K562 (cell line): ENCODE measurements at places on chromosomes 12 and 14.

- DNase-seq: no peak
Observed at GRCh38 chr12:106074706-106075392, 63.9 kb downstream of the NUAK1 start.

DNA sequence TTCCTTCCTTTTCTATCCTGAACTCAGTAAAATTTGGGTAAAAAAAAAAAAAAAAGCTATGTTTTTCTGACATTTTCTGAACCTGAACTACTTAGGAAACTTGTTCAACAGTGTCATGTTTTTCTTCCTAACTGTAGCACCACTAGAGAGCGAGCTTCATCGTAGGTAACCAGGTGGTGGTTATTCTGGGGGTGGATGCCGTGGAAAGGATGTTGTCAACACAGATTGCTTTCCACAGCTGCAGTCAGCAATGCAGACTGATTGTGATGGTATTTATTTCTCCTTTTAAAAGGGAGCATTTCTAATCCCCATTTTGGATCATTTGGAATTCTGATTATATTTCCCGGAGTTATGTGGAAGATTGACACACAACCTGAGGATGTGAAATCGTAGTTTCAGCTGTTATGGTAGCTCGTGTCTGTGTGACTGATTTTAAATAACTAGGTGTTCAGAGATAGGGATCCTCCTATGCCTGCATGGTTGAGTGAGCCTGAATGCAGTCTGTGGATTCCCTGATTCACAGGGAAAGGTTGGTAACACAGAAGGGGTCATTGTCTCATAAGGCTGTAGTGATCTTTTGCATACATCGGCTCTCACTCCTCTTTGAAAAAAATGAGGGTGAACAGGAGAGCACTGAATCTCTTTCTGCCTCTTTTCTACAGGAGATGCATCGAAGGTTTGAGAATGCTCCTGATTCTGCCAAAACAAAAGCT lies 113.2 kb downstream of the ERC1 start:
- DNase-seq: no peak

- DNase-seq: no peak
Observed at GRCh38 chr12:7959278-7959677, 23.3 kb upstream of the SLC2A3 start.

DNA sequence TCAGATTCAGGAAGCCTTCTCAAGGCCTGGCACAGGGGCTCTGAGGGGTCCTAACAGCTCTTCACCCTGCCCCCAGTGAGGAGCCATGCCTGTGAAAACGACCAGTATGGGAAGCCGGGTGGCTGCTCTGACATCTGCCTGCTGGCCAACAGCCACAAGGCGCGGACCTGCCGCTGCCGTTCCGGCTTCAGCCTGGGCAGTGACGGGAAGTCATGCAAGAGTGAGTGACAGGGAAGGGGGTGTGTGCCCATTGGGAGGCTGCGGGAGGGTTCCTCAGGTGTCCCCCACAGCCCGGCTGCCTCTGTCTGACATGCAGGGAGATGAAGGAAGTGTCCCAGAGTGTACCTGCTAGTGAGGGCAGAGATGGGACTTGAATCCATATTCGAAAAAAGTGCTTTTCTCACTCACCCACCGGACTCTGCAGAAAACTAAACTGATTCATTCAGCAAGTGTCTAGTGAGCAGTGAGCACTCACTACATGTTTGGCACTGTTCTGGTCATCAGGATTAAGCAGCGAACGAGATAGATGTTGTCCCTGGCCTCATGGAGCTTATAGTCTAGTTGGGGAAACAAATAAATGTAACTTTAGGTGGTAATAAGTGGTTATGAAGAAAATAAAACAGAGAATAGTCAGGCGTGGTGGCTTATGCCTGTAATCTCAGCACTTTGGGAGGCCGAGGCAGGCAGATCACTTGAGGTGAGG lies 9.4 kb upstream of the LRP1-AS start:
- DNase-seq: no peak

- no peak for DNase-seq
Observed at GRCh38 chr14:61125867-61126572, 145.0 kb downstream of the SLC38A6 start.
